ENCODE measurements at places on chromosomes 12 and 14.
A peak's percentile ranks its signal among the peaks of the same experiment; 100 is the strongest.

DNA sequence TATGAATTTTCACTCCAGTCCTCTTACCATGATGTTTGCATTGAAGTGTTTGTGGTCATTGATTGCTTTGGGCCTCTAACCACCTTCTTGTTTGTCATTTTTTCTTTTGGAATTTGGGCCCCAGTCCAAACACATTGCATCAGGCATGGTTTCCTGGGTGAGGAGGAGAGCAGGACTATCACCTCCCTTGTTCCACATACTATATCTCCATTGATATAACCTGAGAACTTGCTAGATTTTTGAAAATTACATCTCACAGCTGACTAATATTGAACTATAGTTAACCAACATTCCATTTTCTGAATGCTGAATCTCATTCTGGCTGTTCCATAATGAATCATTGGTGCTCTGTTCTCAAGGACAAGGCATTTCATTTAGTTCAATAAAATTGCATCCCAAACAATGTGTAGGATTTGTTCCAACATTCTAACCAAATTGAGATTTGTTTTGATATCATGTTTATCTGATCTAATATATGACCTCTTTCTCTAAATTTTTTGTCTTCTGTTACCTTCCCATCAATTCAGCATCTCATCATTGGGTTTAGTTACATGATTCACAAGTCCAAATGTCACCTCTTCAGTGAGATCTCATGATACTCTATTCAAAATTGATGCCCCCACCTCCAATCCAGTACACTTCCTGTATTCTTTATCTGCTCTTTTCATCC lies 329.0 kb downstream of the ZFP36L1 start:
- H3K27me3 ChIP-seq, result no peaks in the 10 kb centered on the region
- no peak overlapping the region for H3K27ac ChIP-seq
- no peak for DNase-seq
- no peaks in the 10 kb centered on the region for H3K36me3 ChIP-seq
- no peaks in the 10 kb centered on the region for H3K4me1 ChIP-seq
- no peak overlapping the region for H3K4me3 ChIP-seq

DNA sequence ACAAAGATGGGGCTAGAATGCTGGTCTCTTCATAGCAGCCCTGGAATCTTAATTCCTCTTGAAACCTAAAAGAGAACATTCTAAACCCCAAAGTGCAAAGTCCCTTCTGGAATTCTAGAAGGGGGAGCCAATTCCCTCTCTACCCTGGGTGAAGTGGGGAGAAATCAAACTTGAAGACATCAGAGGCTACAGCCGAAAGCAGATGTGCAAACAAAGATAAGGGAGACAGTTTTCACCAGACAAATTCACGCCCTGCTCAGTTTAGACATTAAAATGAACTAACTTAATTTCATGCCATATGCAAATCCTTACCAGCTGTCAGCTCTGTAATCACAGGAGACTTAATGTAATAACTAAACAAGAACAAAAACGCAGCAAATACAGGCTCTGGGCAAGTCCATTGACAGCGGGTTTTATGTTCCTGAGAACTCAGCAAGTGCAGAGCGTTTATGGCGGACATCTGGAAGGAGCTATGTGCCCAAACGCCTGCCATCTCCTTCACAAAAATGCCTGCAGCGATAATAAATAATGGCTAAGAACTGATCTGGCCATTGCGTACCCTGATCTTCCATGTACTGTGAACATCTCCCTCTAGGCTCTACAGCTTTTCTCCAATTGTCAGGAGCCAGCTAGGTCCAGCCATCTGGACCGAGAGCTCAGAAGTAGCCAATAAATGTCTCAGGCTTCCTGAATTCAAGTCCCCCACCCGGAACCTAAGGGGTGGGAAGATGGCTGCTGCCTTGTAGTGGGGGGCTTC lies 19.1 kb upstream of the FICD start:
- no peaks in the 10 kb centered on the region for H3K4me1 ChIP-seq
- no peaks in the 10 kb centered on the region for H3K27me3 ChIP-seq
- no peak overlapping the region for H3K27ac ChIP-seq
- no peak for DNase-seq

- peak overlapping the region; percentile 84 for H3K27ac ChIP-seq
- DNase-seq, result no peak
- H3K4me3 ChIP-seq, result no peak overlapping the region
- no peaks in the 10 kb centered on the region for H3K36me3 ChIP-seq
These were observed 218.1 kb downstream of the MON2 start for GRCh38 chr12:62684570-62685295.

DNA sequence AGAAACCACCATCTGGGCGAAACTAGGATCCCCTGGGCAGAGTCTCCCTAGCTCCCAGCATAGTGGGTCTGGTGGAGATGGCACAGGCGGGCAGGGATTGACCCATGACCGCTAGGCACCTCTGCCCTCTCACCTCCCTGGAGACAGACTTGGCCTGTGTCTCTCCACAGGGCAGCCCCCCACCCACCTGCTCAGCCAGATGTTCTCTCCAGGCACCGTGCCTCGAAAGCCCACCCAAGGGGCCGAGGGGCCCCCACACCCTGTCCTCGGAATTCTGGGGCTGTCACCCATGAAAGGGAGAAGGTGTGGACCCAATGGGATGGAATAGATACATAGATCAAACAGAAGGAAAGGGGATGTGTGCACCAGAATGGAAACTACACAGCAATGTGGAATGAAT lies 229.1 kb upstream of the RTL1 start:
- H3K36me3 ChIP-seq, result no peaks in the 10 kb centered on the region
- DNase-seq, result no peak
- H3K4me1 ChIP-seq, result no peaks in the 10 kb centered on the region

- no peak for DNase-seq
- H3K27me3 ChIP-seq, result no peaks in the 10 kb centered on the region
- H3K4me1 ChIP-seq, result no peaks in the 10 kb centered on the region
- no peak overlapping the region for H3K4me3 ChIP-seq
These were observed 306.1 kb downstream of the ZFP36L1 start for GRCh38 chr14:68486809-68487208.

DNA sequence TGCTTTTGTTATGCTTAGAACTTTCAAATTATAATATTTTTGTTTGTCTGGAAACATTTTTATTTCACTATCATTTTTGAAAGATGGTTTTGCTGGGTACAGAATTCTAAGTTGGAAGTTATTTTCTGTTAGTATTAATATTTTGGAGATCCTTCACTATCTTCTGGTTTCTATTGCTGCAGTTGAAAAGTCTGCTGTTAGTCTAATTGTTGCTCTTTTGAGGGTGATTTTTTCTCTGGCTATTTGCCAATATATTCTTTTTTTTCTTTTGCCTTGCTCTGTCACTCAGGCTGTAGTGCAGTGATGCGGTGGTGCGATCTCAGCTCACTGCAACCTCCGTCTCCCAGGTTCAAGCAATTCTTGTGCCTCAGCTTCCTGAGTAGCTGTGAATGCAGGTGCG lies 28.2 kb upstream of the ARID2 start:
- no peak overlapping the region for H3K27ac ChIP-seq
- no peak for DNase-seq
- H3K4me3 ChIP-seq, result no peak overlapping the region
- no peaks in the 10 kb centered on the region for H3K27me3 ChIP-seq

GRCh38 chr14:59823179-59823578 lies 47.4 kb downstream of the RTN1 start:
- H3K27me3 ChIP-seq, result no peaks in the 10 kb centered on the region
- no peak overlapping the region for H3K4me3 ChIP-seq
- no peak for DNase-seq
- no peaks in the 10 kb centered on the region for H3K36me3 ChIP-seq
- H3K27ac ChIP-seq, result no peak overlapping the region

DNA sequence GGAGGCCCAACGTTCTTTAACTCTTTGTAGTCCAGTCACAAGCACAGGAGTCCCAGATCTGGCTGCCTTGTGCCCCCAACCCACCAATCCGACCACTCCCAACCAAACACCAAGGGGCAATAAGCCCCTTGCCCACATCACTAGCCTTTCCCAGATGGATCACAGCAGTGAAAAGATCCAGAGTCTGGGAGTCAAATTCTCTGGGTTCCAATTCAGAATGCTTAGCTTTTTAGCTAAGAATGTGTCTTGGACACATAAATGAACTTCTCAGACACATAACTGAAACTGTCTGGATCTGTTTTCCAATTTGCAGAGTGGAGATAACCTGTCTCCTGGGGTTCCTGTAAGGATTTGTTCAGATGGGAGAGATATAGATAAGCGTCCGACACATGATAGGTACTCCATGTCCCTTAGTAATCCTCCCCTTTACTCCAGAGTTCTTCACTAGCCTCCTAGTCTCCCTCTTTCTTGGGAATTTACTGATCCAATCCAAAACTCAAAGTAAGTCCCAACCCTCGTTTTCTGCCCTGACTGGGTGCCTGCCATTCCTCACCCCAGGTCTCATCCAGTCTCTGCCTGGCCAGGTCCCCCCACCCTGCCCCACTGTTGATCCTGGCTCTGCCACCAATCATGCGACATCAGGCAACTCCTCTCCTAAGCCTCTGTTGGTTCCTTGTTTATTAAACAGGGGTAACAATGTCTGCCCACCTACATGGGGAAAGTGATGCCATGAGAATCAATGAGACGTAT lies 439 bp upstream of the TNFRSF1A start:
- DNase-seq, result no peak
- peak overlapping the region; percentile 88 for H3K4me3 ChIP-seq
- H3K27ac ChIP-seq, result peak overlapping the region; percentile 98
- no peaks in the 10 kb centered on the region for H3K27me3 ChIP-seq
- no peaks in the 10 kb centered on the region for H3K36me3 ChIP-seq

DNA sequence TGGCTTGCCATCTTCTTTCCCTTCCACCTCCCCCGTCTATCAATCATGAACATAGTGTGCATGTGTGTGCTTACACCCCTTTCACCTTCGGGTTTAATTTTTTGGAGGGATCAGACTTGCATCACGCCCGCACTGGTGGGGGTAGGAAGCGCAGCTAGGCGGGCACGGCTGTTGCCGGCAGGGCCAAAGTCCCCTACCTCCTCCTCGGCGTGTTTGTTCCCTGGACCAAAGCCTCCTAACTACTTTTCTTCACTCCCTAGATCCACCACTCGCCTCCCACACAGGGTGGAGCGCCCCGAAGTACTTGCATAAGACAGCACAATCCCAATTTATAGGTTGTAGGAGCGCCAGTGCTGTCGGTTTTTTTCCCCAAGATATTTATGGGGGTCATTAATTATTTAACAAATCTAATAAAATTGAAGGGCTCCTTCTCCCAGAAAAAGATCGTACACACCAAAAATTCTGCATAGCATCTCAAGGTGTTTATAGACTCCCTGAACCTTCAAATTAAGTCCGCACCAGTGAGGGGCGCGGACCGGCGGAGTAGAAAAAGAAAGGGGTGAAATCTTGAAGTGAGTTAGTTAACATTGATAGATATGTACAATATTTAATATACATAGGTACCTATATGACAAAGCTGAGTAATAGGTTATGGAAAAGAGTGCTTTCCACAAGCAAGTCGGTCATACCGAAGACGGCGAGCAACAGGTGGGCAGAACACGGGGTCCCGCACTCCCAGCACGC lies 717 bp downstream of the PKP2 start:
- peak overlapping the region; percentile 83 for H3K4me3 ChIP-seq
- H3K36me3 ChIP-seq, result no peaks in the 10 kb centered on the region
- DNase-seq, result no peak

DNA sequence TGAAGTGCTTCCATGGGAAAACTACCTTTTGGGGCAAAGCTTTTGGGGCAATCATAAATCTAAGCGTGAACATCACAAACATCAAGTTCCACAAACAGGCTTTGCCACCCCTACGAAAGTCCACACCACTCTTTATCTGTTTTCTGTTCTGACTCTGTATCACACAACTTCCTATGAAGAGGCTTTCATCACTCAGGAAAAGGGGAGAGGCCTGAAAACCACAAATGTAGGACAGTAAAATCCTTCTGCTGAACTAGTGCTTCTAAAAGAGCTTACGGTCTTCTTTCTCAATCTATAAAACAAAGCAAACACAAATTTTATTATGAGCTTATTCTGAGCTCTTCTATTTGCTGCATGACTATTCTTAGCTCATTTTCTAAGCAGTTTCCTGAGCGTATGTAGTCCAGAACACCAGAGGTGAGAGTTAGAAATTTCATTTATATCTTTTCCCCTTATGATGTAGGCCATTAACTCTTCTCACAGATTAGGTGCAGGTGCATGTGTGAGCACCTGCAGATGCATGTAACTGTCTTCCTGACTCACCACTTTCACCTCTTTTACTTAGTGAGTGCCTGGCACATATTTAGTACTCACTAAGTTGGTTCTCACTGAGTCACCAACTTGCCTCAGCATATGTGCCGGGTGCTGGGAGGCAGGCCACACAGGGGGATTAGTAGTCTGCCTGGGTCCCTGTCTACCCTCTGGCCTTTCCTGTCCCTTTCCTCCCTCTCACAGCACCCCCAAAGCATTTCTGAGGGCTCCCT lies 32.9 kb upstream of the SYCP3 start:
- peaks cover 5% of the 10 kb centered on the region for H3K36me3 ChIP-seq
- H3K27ac ChIP-seq, result no peak overlapping the region
- no peak overlapping the region for H3K4me3 ChIP-seq
- no peaks in the 10 kb centered on the region for H3K4me1 ChIP-seq
- H3K27me3 ChIP-seq, result no peaks in the 10 kb centered on the region

DNA sequence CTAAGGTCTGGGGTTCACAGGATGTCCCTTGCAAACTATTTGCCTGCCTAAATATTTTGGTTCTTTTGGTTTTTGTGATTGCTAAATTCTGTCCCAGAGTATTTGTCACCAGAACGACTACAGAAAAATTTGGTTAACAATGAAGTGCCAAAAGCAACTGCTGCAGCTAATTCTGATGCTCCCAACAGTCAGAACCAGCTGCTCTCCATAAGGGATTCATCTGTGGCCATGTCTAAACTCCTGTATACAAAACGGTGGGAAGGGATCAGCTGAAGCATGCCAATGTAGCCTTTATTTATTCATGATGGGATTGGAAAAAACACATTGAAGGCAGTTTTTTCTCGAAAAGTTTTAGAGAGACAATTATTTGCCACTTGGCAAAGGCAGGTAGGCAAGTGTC lies 29.3 kb upstream of the PELI2 start:
- no peak overlapping the region for H3K27ac ChIP-seq
- H3K4me3 ChIP-seq, result no peak overlapping the region
- H3K36me3 ChIP-seq, result no peaks in the 10 kb centered on the region
- H3K27me3 ChIP-seq, result no peaks in the 10 kb centered on the region
- H3K4me1 ChIP-seq, result no peaks in the 10 kb centered on the region

DNA sequence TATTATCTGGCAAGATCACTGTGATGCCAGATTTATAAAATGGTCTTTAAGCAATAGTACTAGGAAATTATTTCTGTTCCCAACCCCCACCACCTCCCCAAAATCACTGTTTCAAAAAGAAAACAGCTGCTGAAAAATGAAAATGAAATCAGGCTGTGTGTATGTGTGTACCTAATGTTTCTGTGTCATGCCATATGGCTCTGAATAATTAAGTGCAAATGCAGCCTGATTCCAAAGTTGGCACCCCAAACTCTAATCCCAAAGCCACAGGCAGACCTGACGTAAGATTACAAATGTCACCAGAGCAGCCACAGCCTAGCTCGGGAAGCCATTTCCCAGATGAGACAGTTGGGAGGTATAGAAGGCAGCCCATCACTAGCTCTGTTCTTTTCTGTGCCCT lies 175.5 kb downstream of the MED13L start:
- no peaks in the 10 kb centered on the region for H3K4me1 ChIP-seq
- H3K4me3 ChIP-seq, result no peak overlapping the region
- no peaks in the 10 kb centered on the region for H3K36me3 ChIP-seq
